ENCODE measurements at places on chromosomes 3 and 15. TPM values are rescaled to one million over a fixed set of nuclear protein-coding genes. Genes with fewer than 3 reads are reported as not detected.

Gene SETMAR
- total RNA-seq, result 15.5 TPM

Gene CIDEC
- not detected for total RNA-seq

Gene GOLGA6D
- total RNA-seq, result not detected

Gene FOXL2
- not detected for total RNA-seq

Gene CLDN18
- total RNA-seq, result not detected

Gene ZMAT3
- 23.0 TPM for total RNA-seq

Gene FBXW12
- not detected for total RNA-seq

Gene SMAD6
- total RNA-seq, result 0.40 TPM

Gene OXSR1
- total RNA-seq, result 57.3 TPM
